ENCODE measurements at places on chromosomes 7 and 10. TPM values are rescaled to one million over a fixed set of nuclear protein-coding genes. Genes with fewer than 3 reads are reported as not detected.
A peak's percentile ranks its signal among the peaks of the same experiment; 100 is the strongest.

Gene TMEM176A
- not detected for polyA plus RNA-seq

DNA sequence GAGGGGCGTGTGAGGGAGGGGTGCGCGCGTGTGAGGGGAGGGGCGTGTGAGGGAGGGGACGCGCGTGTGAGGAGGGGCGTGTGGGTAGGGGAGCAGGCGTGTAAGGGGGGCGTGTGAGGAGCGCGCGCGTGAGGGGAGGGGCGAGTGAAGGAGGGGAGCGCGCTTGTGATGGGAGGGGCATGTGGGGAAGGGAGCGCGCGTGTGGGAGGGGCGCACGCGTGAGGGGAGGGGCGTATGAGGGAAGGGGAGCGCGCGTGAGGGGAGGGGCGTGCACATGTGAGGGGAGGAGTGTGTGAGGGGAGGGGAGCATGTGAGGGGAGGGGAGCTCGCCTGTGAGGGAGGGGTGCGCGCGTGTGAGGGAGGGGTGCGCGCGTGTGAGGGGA, 19.1 kb downstream of the MXI1 start:
- peaks cover 5% of the 10 kb centered on the region for H3K36me3 ChIP-seq
- peak overlapping the region; percentile 96 for H3K27ac ChIP-seq
- DNase-seq = peak; percentile 92
- H3K4me3 ChIP-seq = peak overlapping the region; percentile 90

Gene ANXA8L1
- 0.32 TPM for polyA plus RNA-seq

DNA sequence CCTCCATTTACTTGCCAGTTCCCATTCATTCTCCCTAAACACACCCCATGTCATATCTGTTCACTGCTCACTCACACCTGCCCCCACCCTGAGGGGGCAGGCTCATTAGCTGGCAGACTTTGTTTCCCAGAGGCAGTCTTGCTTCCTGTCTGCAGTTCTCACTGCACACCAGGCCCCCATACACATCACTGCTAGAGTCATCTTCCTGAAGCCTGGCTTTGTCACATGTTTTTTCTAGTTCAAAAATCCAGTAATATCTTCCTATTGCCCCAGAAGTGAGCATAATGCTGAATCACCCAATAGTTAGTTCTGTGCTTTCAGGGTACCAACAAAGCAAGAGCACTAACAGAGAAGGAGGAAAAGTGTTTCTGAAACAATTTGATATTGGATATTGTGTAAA, 1.9 kb downstream of the LRRC72 start:
- DNase-seq = peak; percentile 22
- H3K4me1 ChIP-seq = no peaks in the 10 kb centered on the region
- H3K27ac ChIP-seq = no peak overlapping the region
- no peak overlapping the region for H3K4me3 ChIP-seq

- peaks cover 42% of the 10 kb centered on the region for H3K27me3 ChIP-seq
- H3K36me3 ChIP-seq = no peaks in the 10 kb centered on the region
- no peak for DNase-seq
- H3K4me3 ChIP-seq = no peak overlapping the region
- H3K27ac ChIP-seq = no peak overlapping the region
Observed at GRCh38 chr10:97050956-97051496, 134.7 kb downstream of the SLIT1 start.

GRCh38 chr10:26839966-26840627, 20.7 kb downstream of the ABI1 start:
- no peaks in the 10 kb centered on the region for H3K27me3 ChIP-seq
- H3K4me1 ChIP-seq = peaks cover 5% of the 10 kb centered on the region
- DNase-seq = peak; percentile 74
- H3K27ac ChIP-seq = no peak overlapping the region
- H3K36me3 ChIP-seq = no peaks in the 10 kb centered on the region

Gene TMEM196
- not detected for polyA plus RNA-seq

DNA sequence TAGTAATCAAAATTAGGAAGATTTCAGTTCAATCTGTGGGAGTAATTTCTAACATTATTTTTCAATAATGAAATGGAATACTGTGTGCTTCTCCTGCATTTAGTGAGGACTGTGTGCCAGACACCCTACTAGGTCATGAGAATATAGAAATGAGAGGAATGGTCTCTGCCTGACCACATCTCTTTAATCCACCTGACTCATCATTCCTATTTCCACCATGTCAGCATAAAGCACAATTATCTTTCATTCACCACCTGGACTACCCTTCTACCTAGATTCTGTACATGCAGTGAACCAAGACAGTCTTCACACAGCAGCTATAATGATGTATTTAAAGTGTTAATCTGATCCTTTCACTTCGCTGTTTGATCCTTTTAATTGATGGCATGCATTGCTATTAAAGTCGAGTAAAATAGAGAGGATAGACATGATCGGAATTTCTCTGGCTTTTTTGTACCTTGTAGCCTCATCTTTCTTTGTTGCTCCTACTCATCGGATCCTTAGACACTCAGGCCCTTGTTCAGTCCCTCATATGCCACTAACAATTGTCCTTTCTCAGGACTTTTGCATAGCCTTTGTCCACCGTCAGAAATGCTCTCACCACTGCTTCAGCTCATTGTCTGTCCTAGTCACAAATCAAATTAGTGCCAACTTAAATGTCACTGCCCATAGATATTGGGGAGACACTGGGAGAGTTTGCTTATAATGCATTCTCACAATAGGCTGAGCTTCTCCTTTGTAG, 1037.1 kb downstream of the REEP3 start:
- no peak overlapping the region for H3K4me3 ChIP-seq
- no peaks in the 10 kb centered on the region for H3K4me1 ChIP-seq
- H3K27me3 ChIP-seq = no peaks in the 10 kb centered on the region
- DNase-seq = no peak
- no peak overlapping the region for H3K27ac ChIP-seq

Gene C10orf88
- polyA plus RNA-seq = 4.0 TPM

DNA sequence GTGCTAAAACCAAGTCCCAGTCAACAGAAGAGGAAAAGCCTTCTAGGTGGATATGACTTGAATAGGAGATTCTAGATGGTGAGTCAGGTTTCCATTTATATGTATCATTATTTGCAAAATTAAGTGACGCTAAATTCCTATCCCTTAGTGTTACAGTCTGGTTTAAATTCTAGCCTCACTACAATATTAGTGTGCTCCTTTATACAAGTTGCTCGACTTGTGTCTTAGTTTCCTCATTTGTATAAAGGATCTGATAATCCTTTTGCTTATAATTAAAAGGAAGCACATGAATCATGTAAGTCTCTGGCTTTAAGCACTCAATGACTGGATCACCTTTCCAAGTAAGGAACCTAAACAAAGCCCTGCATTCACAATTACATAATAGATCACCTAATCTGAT, 105.7 kb downstream of the SVOPL start:
- no peak for DNase-seq
- H3K4me3 ChIP-seq = no peak overlapping the region
- no peak overlapping the region for H3K27ac ChIP-seq
- no peaks in the 10 kb centered on the region for H3K27me3 ChIP-seq
- no peaks in the 10 kb centered on the region for H3K36me3 ChIP-seq

Gene OPALIN
- polyA plus RNA-seq = not detected

- no peaks in the 10 kb centered on the region for H3K27me3 ChIP-seq
- H3K27ac ChIP-seq = no peak overlapping the region
- no peaks in the 10 kb centered on the region for H3K36me3 ChIP-seq
- no peaks in the 10 kb centered on the region for H3K4me1 ChIP-seq
Observed at GRCh38 chr7:40851001-40851400, 716.2 kb downstream of the SUGCT start.

- no peaks in the 10 kb centered on the region for H3K4me1 ChIP-seq
- no peaks in the 10 kb centered on the region for H3K27me3 ChIP-seq
- H3K27ac ChIP-seq = no peak overlapping the region
- H3K36me3 ChIP-seq = no peaks in the 10 kb centered on the region
- DNase-seq = no peak
Observed at GRCh38 chr7:29276199-29276598, 81.6 kb downstream of the CHN2 start.

GRCh38 chr10:113480851-113481502, 71.9 kb upstream of the HABP2 start:
- no peak overlapping the region for H3K27ac ChIP-seq
- H3K36me3 ChIP-seq = no peaks in the 10 kb centered on the region
- no peak overlapping the region for H3K4me3 ChIP-seq

Gene CDK14
- 6.9 TPM for polyA plus RNA-seq

GRCh38 chr10:62463364-62463763, 89.2 kb downstream of the ZNF365 start:
- no peaks in the 10 kb centered on the region for H3K27me3 ChIP-seq
- no peak overlapping the region for H3K27ac ChIP-seq
- DNase-seq = no peak
- no peak overlapping the region for H3K4me3 ChIP-seq
- no peaks in the 10 kb centered on the region for H3K36me3 ChIP-seq

DNA sequence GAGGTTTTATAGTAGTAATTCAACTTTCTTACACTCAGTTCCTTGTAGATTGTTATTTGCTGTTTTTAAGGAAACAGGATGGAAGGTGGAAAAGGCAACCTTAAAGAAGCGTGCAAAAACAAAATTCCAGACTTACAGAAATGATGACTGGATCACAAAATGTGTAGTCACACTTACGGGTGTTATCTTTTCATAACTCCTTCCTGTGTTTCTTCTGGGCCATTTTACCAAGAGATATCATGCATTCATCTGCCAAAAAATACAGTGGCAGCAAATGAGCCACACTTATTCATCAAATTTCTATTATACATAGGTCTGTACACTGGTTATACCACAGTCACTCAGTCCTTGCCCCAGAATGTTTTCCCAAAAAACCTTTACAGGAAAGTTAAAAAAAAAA, 94.3 kb upstream of the IL6 start:
- H3K4me3 ChIP-seq = no peak overlapping the region
- H3K27me3 ChIP-seq = no peaks in the 10 kb centered on the region
- no peak for DNase-seq
- no peak overlapping the region for H3K27ac ChIP-seq
- no peaks in the 10 kb centered on the region for H3K36me3 ChIP-seq
